ENCODE measurements at places on chromosomes 2 and 18. TPM values are rescaled to one million over a fixed set of nuclear protein-coding genes. Genes with fewer than 3 reads are reported as not detected.

The EML6 gene
- 6.3 TPM for total RNA-seq

The LBX2 gene
- total RNA-seq = 9.6 TPM

The SPEG gene
- 3.4 TPM for total RNA-seq

The HTR2B gene
- not detected for total RNA-seq

The MAL gene
- 1.3 TPM for total RNA-seq

The POTEI gene
- 0.92 TPM for total RNA-seq

The FOXD4L1 gene
- not detected for total RNA-seq

The DSG1 gene
- total RNA-seq = not detected

DNA sequence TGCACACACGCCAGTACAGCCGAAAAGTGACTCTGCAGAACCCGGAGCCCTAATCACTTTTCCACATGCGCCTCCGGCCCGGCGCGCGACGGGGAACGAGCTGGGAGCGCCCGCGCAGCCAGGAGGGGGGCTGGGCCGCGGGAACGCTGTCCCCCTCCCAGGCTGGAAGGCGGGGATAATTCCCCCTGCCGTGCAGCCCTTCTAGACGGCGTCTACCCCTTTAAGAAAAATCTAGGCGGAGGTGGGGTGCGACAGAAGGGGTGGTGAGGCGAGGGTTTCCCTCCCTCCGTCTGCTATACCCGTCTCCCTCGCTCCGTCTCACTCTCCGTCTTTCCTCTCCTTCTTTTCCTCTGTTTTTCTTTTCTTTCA, 2.4 kb downstream of the CYP26B1 start:
- DNase-seq = no peak

DNA sequence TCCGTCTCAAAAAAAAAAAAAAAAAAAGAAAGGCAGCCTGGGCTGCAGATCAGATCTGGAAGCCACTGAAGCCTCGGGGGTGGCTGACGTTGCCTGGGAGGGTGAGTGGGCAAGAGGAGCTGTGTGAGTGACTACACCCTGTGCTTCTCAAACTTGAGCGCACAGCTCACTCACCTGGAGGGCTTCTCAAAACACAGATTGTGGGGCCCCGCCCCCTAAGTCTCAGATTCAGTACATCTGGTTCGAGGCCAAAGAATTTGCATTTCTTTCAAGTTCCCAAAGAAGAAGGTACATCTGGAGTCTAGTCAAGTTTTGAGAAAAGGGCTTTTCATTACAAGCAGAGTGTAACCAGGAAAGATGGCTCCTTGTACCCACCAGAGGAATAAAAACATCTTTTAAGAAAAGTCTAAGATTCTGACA, 97.7 kb upstream of the CAB39 start:
- no peak for DNase-seq

DNA sequence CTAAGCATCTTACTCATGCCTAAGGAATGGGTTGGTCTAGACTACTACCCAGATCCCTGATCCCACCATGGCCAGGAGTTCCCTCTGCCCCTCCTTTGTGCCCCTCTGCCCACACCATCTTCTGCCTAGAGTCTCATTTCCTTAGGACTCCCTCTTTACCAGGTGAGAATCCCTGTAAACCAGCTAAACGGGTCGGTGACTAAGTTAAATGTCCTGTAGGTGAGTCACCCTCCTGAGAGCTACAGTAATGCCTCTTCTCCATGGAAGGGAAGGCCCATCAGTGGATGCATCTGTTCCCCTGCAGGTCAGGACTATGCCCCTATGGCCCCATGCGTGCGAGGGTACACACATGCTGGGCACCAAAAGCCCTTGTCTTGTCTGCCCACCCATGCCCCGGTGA, 25.4 kb downstream of the PTGR3 start:
- no peak for DNase-seq

DNA sequence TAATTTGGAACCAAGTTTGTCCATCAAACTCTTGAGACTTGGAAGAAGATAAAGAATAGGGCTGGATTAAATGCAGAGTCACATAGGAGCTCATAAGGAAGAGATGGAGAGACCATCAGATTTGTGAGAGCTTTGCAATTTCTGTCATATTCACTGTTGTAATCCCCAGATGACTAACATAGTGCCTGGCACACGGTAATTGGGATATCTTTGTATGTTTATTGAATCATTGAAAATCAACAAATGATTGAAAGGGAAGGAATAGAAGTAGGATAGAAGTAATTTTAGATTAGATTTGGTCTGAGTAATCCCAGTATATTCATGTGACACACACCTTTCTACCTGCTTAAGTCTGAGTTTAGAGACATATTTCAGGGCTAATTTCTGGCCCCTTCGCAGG, 75.4 kb downstream of the LCLAT1 start:
- no peak for DNase-seq

- no peak for DNase-seq
Measured at GRCh38 chr18:9482790-9483189, 7.5 kb downstream of the RALBP1 start.

GRCh38 chr18:77145364-77145901, 12.8 kb upstream of the MBP start:
- no peak for DNase-seq

GRCh38 chr18:55322178-55322735, 265.7 kb downstream of the TCF4 start:
- no peak for DNase-seq

DNA sequence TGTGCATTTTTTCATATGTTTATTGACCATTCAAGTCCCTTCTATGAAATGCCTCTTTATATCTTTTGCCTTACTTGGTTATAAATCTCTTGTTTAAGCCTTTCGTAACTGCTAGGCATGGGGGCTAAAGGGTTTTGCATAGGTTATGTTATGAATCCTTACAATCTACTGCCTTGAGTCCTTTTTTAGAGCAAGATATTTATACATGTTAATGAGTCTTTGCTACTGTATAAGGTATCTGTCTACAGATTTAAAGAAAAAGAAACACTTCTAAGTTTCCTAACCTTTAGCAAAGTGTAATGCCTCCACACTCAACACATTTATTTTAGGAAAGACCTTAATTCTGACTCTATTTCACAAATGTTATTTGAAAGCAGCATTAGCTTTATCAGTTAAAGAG, 43.6 kb upstream of the XPO1 start:
- DNase-seq = no peak

DNA sequence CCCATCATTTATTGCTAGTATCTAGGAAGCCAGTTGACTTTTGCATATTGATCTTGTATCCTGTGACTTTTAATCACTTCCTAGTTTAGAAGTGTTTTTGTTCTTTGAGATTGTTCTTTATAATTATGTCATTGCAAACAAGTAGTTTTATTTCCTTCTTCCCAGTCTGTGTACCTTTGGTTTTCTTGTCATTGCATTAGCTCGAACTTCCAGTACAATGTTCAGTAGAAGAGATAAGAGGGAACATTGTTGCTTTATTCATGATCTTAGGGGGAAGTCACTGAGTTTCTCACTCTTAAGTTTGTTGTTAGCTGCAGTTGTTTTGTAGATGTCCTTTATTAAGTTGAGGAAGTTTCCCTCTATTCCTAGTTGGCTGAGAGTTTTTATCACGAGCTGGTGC, 61.0 kb downstream of the TRAPPC12 start:
- no peak for DNase-seq

- DNase-seq = peak; percentile 42
Measured at GRCh38 chr18:31555971-31556747, 35.5 kb upstream of the TTR start.

- DNase-seq = no peak
Measured at GRCh38 chr2:194077366-194077765, 1579.7 kb upstream of the SLC39A10 start.

DNA sequence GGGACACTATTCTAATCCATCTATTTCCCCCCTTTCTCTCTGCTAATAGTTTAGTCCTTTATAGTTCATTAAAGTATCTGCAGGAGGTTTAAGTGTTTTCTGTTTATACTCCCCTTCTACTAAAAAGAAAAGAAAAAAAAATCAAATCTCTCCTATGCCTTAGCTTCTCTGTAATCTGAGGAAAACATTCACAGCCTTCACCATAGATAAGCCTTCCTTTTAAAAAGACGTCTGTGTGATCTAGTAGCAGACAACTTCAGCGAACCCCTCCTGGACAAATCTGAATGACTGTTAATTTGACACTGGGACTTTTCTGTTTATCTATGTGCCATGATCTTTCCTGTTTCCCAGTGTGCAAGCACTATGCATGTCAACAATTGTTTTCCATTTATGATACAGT, 70.4 kb upstream of the CDH19 start:
- no peak for DNase-seq

DNA sequence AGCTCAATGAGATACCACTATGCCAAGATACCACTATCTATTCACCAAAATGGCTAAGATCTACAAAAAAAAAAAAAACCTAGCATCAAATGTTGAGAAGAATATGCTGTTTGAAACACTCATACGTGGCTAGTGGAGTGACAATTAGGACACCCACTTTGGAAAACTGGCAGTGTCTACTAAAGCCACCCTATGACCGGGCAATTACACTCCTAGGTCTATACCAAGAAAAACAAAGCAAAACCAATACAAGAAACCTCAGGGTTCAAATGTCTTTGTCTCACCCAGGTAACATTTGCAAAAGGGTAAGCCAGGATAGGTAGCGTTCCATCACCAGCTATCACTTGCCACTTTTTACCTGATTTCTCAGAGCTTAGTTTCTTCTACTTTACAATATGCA, 123.6 kb upstream of the CAB39 start:
- DNase-seq = no peak

DNA sequence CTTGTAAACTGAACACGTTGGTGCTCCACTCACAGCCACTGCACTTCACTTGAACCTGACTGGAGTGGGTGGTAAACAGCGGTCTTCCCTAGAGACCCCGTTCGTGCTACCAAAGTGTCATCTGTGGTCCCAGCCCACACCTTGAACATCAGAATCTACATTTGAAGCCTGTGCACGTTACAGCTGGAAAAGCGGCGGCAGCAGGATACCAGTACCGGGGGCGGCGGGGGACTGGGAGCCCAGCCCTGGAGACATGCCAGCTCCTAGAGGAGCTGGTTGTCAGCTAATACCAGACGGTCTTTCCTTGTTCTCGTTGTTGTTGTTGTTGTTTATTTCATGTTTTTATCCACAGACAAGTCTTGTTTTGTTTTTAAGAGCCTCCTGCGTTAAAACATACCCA, 156.7 kb downstream of the WDSUB1 start:
- DNase-seq = no peak

- DNase-seq = no peak
Measured at GRCh38 chr2:84038866-84039265, 420.2 kb downstream of the SUCLG1 start.

DNA sequence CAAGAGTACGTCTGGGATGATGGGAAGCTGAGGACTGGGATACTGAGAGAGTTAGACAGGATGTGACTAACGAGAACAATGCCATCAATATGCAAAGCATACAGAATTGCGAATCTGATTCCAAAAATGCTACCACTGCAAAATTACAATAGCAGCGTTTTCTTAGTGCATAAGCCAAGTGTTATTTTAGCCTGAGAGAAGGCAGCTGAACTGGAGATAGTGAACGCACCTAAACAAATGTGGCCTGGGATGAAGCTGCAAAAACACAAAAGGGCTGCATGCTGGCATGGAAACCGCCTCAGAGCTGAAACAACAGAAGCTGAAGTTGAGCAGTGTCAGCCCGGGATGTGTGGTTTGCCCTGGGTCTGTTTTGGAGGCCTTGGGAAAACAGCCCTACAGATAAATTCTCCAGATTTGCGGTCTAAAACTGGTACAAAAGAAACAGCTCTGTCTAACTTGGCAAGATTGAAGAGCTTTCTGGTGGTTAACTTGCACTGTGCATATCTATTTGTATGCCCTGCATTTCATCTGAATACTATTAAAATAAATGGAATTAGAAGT, 45.5 kb downstream of the LYPD6 start:
- no peak for DNase-seq

DNA sequence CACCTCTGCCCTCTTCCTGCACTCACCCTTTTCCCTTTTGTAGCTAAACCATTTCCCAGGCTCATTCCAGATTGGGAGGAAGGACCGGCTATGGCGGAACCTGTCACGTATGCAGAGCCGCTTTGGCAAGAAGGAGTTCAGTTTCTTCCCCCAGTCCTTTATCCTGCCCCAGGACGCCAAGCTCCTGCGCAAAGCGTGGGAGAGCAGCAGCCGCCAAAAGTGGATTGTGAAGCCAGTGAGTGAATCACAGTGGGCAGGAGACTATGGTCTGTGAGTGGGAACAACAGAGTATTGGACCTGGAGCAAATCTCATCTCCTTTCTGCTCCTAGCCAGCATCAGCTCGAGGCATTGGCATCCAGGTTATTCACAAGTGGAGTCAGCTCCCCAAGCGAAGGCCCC, 35.0 kb upstream of the CYP27A1 start:
- no peak for DNase-seq

GRCh38 chr2:226794196-226794661, 5.4 kb downstream of the IRS1 start:
- no peak for DNase-seq

DNA sequence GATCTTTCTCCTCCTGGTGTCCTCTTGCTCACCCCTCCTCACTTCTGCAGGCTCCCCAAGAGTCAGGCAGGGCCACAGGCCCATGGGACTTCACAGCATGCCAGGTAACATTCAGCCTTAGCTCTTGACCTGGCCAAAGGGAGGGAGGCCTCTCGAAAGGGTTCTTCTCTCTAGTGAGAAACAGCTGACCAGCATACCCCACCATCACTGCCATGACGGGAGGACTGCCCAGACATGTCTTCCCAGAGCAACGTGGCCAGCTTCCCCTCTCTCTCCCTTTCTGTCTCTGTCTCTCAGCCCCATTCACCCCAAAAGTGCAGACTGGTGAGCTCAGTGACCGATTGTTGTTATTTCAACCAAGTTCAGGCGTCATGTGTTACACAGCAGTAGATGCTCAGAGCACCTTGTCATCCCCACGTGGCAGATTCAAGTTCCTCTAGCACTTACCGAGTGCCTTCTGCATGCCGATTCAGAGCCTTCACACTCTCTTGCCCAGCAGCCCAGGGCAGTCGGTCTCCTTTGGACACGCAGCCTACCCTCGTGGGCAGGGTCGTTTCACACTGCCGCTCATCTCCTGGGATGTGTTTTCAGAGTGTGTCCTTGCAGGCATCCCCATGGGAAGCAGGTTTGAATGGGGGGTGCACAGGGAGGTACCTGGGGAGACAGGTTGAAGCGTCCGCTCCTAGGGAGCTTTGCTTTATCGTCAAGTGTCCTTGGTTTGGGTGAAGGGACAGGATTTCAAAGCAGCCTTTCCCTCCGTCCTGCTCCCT, 259.9 kb downstream of the NDUFA10 start:
- DNase-seq = no peak

GRCh38 chr2:140508756-140509155, 1622.1 kb downstream of the LRP1B start:
- no peak for DNase-seq

GRCh38 chr18:63161761-63162195, 157.8 kb downstream of the BCL2 start:
- DNase-seq = no peak

All from Panc1 (cell line).